ENCODE measurements at places on chromosomes 4 and X.

DNA sequence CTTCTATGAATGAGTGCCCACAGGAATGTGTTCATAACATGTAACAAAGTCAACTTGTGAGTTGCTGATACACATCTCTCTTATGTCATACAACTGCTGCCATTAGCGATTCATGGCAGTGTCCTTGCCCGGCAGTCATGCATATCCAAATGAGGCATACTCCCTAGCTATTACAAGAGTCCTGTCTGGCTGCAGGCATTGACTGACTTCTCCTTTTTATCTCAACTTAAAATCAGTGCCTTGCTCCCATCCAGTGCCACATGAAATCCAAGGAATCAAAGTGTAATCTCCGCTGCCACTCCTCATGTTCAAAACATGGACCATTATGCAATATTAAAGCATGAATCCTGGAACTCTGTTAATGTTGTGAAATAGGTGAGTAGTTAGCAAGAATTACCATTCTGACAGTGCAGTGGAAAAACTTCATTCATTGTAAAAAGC is 348.9 kb upstream of the FTHL17 start:
- DNase-seq: no peak

GRCh38 chr4:184755278-184755677 is 21.4 kb upstream of the CENPU start:
- DNase-seq: no peak

GRCh38 chrX:25049357-25049756 is 33.6 kb upstream of the ARX start:
- no peak for DNase-seq

- no peak for DNase-seq
Observed at GRCh38 chrX:148577741-148578140, 77.3 kb downstream of the AFF2 start.

GRCh38 chr4:54268151-54268550 is 39.1 kb downstream of the PDGFRA start:
- DNase-seq: no peak

GRCh38 chr4:177860171-177860570 is 417.9 kb upstream of the AGA start:
- no peak for DNase-seq

- DNase-seq: no peak
Observed at GRCh38 chr4:168743131-168743530, 246.3 kb downstream of the PALLD start.

DNA sequence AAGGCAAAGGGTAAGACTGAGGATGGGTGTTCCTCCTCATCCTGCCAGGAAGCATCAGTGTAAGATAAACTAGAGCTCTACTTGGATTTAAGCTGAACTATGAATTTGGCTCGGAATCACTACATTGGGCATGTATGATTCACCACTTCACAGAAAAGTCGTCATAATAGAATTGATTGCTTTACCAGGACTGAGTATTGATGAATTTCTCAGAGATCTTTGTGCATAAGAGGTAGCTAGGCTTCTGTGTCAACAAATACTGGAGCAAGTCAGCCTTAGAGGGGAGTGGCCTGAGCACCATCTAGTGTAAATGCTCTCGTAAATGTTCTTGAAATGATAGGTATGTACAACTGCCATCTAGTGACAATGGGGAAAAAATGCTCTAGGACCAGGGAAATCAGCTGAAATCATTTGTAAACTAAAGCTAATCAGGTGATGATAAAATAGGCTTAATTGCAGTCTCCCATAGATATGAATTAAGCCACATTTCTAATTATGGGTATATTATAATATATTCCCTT is 309.5 kb upstream of the FMR1 start:
- no peak for DNase-seq

- DNase-seq: no peak
Observed at GRCh38 chrX:123432361-123433150, 248.5 kb downstream of the GRIA3 start.

- DNase-seq: no peak
Observed at GRCh38 chrX:119636419-119636818, 30.2 kb upstream of the NKRF start.

- DNase-seq: no peak
Observed at GRCh38 chr4:73309211-73309610, 50.6 kb upstream of the ANKRD17 start.

DNA sequence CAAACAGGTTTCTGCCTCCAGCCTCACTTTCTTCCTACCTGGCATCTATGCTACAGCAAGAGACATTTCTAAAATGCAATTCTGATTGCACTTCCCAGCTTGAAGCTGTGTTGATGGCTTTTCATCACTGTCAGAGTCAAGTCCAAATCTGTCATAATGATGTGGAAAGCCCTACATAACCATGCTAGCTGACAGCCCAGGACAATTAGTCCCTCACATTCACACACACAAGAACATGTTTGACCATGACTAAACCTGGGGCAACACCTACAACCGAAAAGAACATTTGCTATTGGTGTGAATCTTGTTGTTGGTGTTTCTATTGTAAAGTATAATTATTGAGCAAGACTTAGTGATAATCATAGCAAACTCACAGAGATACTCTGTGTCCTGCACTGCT is 58.2 kb downstream of the PPM1K start:
- DNase-seq: no peak

DNA sequence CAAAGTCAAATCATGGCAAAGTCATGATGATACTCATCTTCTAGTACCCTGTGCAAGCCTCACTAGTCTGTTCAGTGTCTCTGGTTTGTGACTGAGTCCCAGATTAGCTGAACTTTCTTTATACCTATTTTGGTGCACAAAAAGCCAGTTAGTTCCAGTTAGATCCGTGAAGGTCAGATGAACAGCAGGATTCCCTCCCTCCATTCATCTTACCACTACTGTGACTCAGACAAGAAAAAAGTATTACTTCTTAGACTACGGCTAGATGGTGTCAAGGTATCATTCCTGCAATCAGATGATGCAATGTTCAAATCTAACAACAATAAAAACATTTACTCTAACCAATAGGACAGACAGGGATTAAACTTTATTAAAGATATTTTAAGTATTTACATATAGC is 30.4 kb downstream of the ARHGEF6 start:
- no peak for DNase-seq

Measured in stimulated activated CD4-positive, alpha-beta T cell treated with anti-CD3 and anti-CD28 coated beads, Interleukin-1b, Interleukin-23, amount 100 ng/mL, for 24 hours (primary cell).